Stimulated activated naive B cell treated with anti-CD40 and anti-IgM and Interleukin-4, amounts not matched to agents 10 μg/mL and 1 μg/mL and 100 μg/mL, for 72 hours (primary cell): ENCODE measurements at places on chromosomes 12 and 14.
A peak's percentile ranks its signal among the peaks of the same experiment; 100 is the strongest.

- no peak for DNase-seq
These were observed 10.8 kb downstream of the NGB start for GRCh38 chr14:77260199-77260598.

GRCh38 chr12:108530161-108530560, 15.1 kb downstream of the FICD start:
- DNase-seq: no peak

GRCh38 chr12:2618291-2618995, 176.3 kb upstream of the FKBP4 start:
- DNase-seq: no peak

DNA sequence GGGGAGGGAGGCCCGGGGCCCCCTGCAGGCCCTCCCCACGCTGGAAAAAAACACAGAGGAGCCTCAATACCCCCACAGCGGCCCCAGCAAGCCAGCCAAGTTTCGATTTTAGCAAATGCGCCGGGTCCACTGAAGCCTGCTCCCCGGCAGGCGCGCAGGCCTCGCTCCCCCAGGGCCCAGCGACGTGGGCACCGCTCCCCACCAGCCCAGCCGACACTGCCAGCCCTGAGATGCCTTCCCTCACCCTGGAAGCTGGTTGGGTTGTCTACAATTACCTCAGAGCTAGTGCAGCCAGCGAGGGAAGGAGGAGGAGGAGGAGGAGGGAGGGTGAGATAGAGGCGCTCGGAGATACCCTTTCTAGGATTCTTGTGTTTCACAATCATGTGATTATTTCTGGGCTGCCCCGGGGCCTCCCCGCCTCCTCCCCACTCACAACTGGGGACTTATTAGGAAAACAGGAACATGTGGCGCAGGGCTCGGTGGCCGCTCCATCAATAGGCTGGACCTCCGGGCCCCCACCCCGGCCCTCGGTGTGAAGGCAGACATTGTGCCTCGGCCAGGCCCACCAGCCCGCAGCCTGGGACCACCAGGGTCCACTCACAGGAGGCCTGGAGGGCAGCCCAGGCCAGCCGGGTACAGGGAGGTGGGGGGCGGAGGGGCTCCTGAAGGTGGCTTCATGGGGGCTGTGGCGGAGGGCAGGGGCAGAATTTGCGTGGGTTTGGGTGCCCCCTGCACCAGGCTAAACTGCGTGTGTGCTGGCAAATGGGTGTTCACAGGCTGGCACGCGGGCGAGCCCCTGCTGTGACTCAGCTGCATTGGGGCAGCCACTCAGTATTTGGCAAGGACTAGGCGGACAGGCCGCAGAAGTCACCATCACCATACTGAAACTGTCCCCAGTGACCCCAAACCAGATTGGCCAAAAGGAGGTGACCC, 109.9 kb downstream of the NCOR2 start:
- peak; percentile 71 for DNase-seq

GRCh38 chr14:102537981-102538601, 28.5 kb upstream of the ANKRD9 start:
- DNase-seq: no peak

DNA sequence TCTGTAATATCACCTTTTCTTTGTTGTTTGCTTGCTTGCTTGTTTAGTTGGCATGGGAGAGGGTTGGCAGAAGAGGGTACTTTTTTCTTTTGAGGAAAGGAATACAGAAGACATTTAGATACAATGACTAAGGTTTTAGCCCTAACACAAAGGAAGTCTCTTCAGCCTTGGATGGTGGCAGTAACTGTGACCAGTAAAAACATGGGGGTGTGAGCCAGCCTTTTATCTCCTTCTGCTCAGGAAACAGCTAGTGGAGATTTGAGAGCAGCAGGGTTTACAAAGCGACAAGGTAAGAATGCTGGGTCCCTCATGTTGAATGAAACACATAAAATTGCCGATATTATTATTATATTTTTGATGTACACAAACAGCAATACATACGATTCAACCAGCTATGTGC, 40.4 kb downstream of the SLC8A3 start:
- no peak for DNase-seq

- no peak for DNase-seq
These were observed 1.6 kb downstream of the CISTR start for GRCh38 chr12:53749986-53750811.

- DNase-seq: no peak
These were observed 20.0 kb upstream of the FICD start for GRCh38 chr12:108495054-108495453.

DNA sequence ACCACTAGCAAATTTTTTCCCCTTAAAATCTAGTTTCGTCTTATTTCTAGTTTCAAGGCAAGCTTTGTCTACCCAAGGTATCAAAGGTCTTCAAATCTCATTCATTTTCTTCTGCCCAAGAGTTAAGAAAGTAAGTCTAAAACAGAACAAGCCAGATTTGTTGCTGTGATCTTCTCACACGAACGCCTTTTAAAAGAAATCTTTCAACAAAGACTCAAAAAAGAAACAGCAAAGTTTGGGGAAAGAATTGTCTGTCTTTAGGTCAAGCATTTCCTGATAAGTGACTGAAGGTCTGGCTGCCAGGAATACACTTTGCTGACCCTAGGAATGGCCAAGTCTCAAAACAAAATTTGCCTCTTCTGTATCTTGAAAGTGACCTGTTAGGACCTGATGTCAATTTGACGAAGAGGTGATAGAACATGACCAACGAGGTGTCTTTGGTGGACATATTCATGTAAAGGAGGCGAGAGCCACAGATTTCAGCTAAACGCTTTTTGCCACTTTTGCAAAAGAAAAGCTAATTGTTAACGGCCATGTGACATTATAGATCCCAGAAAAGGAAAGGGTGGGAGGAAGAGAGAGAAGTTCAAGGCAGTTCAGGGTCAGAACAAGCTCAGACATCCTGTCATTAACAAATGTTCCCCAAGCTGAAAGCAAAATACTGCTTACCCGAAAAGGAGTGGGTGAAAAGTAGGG, 1.7 kb downstream of the CDK17 start:
- DNase-seq: no peak

DNA sequence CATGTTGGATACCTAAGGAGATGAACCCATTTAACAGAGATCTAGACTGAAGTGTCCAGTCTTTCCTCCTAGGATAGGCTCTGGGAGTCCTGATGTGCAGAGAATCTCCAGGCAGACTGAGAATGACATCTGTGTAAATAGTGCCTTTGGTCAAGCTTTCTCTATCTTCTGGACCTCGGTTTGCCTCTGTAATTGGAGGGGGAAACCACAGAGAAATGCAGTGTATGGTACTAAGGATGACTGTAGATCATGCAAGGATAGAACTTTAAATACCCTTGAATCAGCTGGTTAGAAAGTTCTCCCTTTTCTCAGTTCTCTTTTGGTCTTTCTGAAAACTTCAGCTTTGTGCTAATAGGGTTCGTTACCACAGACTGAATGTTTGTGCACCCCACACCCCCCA, 112.2 kb downstream of the PTPN11 start:
- DNase-seq: no peak

DNA sequence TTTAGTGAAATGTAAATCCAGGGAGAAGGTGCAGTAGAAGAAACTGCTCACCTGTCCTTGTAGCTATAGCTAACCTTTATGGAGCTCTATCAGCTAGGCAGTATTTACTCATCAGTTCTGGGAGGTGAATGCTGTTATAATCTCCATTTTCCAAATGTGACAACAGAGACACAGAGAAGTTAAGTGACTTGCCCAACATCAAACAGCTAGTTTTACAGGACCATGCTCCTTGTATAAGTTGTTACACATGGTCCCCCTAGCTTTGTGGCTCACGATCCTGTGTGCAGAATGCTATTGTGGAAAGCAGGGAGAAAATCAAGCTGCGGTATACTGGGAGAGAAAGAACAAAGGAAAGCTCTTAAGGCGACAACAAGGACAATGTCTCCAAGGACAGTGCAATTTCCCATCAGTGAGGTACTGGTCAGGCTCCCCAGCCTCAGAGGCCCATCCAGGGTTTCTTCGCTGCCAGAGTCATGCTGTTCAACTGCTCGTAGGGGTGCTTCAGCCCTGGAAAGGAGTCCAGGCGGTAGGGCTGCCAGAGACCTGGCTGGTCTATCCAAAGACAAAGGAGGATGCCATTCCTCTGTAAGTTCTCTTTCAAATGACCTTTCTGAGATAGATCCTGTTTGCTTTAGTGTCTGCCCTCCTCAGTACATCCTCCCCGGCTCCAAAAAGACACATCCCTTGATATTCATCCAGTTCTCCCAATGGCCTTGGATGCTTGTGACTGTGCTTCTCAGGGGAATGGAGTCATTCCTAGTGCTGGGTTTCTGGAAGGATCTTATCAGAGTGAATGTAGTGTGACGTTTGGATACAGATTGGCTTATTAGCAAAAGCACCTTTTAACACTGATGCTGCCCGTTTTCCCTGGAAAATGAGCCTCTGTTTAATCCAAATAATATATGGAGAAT, 95.5 kb downstream of the ARF6 start:
- no peak for DNase-seq

- DNase-seq: no peak
These were observed 180.9 kb downstream of the RPS29 start for GRCh38 chr14:49405291-49405690.

DNA sequence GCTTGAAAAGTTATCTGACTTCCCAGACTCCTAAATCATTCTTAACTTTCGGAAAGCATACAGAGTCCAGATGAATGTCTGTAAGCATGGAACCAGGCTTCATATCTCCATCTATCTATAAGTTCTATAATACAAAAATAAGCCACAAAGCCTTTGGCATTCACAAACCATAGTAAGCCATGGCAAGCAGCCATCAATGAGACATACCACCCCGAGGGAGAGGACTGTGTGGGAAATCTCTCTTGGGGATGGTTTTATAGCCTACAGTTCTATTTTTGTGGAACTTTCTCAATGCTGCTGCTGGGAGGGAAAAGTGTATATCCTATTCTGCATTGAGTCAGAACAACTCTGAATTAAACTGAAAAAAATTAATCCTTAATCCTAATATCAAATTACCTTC, 20.4 kb downstream of the EGLN3 start:
- DNase-seq: no peak

DNA sequence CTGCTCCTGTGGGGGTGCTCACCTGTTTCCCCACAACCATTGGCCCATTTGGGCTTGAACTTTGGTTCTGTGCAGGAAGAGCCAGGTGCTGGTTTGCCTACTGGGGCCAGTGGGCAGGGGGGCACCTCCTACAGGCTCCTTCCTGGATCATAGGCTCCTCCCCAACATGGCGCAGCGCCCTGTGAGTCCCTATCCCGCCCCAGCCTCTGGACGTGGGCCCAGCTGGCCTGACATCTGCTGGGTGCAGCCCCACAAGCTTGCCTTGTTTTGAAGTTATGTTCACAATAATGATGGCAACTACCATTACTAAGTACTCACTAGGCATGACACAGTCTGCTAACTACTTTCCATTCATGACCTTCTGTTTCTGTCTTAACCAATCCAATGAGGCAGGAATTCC, 147.8 kb downstream of the RBM19 start:
- DNase-seq: no peak

DNA sequence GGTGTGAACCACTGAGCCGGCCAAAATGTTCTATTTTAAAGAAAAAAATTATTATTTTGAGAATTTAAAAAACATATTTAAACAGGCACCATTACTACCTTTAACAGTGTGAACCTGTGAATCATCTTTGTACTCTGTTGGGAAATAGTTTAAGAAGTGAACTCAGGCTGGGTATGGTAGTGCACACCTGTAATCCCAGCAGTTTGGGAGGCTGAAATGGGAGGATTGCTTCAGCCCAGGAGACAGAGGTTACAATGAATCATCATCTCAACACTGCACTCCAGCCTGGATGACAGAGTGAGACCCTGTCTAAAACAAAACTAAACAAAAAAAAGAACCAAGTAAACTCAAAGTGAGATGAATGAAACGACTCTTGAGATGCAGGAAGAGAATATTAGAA, 3.1 kb upstream of the WDR89 start:
- no peak for DNase-seq

DNA sequence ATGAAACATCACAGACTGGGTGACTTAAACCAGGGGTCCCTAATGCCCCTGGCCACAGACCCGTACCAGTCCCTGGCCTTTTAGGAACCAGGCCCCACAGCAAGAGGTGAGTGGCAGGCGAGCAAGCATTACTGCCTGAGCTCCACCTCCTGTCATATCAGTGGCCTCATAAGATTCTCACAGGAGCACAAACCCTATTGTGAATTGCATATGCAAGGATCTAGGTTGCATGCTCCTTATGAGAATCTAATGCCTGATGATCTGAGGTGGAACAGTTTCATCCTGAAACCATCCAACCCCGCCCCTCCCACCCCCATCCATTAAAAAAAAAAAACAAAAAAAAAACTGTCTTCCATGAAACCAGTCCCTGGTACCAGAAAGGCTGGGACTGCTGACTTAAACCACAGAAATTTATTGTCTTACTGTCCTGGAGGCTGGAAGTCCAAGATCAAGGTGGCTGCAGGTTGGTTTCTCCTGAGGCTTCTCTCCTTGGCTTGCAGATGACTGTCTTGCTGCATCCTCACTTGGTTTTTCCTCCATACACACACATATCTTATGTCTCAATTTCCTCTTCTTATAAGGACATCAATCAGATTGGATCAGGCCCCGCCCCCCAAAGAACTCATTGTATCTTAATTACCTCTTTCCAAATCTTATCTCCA, 235.9 kb downstream of the CHST11 start:
- DNase-seq: peak; percentile 37

DNA sequence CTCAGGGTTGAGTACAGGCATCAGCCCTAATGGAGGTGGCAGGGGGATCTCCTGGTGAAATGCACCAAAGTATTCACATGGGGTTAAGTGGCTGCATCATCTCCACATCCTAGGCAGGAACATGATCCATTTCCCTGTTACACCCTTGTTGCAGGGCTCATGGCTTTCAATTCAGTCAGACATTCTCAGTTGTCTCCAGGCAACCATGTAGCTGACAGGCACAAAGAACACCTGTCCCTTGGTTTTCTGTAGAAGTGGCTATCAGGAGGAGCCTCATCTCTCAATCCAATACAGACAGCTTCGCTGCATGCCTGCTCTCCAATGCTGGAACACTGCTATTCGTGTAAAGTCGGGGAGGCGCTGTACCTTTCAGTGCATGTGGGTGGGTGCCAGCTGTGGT, 299.0 kb upstream of the FOXG1 start:
- no peak for DNase-seq

GRCh38 chr14:105841022-105842009, 314.9 kb downstream of the TMEM121 start:
- no peak for DNase-seq

DNA sequence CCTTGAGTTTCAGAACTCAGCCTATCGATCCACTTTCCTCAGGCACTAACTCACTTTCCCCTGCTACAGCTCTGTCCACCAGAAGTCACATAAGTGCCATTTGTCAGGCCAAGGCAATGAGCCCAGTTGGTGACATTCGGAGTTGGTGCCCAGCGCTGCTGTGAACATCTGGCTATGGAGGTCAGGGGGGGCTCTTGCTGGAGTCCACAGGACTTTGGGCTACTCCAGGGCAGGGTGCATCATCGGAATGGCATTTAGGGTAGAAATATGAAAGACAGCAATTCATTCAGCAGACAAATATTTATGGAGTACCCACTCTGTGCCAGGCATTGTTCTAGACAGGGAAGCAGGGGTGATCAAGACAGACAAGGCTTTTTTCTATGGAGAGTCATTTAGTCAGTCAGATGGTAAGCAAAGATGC, 1.5 kb upstream of the PPP1CC start:
- no peak for DNase-seq
